Cardiac muscle cell (in vitro differentiated cells and primary cell): ENCODE measurements at places on chromosomes 2 and 18.

DNA sequence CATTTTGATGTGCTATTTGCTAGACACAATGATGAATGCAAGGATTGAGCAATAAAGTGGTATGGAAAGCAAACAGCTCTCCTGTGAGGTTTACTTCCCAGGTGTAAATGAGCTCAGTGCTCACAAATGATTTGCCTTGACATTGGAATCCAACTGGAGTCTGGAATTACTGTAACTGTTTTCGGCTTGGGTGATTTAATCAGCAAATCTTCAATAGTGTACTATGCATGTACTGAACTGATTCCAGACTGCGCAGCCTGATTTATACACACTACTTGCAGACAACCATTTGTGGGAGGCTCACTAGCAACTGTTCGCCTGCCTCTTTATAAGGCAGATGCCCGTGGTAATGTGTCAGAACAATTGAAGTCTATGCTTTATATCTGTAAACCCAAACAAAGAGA is 27.9 kb upstream of the SOX11 start:
- DNase-seq = no peak

- DNase-seq = peak; percentile 32
Observed at GRCh38 chr2:119366161-119366648, 429 bp downstream of the C2orf76 start.

GRCh38 chr2:202721621-202722020 is 86.9 kb downstream of the FAM117B start:
- DNase-seq = no peak

DNA sequence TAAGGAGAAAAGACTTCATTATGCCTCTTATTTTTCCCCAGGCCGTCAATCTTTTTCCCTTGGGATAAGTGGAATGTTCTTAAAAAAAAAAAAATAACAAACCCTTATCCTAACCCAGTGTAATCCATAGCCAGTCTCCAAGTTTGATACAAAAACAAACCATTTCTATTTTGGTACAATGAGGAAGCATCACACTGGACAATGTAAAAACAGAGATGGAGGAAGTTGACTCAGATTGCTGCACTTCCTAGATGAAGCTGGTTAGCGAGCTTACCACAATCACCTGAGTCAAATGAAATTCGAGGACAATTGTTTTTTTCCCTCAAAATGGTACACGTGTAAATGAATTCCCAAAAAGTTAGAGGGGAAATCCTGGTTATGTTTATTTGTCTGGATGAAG is 259.7 kb downstream of the TCF4 start:
- DNase-seq = no peak

DNA sequence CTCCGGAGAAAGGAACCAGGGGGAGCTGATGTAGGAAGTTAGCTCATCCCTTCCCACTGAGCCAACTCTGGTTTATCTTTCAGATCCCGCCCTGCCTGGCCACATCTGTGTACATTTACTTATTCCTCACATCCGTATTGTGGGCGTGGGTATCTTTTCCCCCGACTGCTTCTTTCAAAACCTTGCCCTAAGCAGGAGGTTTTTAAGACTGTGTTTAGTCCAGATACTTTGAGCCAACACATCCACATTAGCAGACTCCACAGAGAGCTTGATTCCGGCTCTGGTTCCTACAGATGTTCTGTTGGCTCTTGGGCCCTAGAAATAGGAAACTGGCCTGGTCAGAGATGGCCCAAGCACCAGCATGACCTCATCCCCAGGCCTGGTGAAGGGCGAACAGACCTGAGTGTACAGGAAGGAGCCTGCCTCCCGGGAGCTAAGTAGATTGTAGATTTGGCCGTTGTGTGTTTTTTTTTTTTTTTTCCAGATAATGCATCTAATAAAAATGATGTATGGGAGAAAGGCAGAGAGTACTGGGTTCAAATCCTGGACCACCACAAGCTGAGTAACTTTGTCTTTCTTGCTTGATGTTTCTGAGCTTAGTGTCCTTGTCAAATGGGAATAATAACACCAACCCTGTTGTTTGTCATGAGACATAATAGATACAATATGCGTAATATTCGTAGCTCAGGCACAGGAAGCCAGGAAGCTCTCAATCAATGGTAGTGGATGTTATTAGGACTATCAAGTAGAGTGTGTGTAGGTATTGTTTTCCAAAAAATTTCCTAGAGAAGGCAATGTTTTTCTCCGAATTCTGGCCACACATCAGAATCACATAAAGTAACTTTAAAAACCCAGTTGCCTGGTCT is 92.3 kb downstream of the PRKCE start:
- peak; percentile 67 for DNase-seq

DNA sequence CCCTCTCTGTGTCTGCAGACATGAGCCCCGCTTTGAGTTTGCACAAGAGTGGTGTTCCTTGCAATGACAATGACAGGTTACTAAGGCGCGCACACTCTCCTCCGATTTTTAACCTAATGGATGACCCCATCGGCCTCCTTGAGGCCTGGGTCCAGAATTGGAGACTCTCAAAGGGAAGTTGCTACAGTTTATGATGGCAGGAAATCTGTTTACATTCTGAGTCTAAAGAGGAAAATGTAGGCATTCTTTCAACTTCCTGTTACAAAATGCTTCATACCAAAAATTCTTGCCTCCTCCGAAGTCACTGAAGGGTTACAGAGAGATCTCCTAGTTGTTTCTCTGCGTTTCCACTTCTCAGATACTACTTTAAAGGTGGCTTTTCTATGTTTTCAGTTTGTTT is 225.3 kb upstream of the AGAP1 start:
- no peak for DNase-seq

DNA sequence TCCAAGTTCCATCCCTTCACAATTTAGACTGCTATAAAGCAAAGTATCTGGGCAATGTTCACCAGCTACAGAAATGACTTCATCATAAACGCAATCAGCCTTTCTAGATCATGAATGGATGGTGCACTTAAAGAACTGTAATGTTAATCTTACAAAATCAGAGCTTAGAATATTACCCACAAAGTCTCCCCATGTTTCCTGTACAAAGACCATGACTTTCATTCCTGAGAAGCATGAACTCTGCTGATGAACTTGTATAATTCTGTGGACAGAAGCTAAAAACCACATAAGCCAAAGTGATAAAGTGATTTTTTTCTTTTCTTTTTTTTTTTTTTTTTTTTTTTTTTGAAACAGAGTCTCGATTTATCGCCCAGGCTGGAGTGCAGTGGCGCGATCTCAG is 53.3 kb downstream of the C1D start:
- no peak for DNase-seq

DNA sequence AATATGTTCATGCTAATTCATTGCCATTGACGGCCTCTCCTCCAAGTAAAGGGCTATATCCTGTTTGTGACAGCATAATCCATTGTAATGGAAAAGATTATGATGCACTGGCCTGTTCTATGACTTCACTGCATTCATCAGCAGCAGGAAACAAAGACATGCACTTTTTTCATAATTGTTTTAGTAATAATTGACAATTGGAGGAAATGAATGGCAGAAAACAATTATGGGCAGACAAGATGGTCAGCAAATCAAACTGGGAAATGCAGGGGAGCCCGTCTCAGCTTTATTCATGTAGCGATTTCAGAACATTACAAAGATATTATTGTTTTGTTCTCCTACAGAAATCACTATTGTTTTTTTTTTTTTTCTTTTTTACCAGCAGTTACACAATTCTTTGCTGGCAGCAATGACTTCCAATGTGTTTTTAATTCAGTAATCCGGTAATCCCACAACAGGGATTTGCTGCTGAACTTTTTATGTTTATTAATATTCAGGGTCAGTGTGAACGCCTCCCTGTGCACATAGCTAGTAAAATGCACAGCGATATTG is 33.8 kb upstream of the RASGRP3 start:
- DNase-seq = peak; percentile 38

DNA sequence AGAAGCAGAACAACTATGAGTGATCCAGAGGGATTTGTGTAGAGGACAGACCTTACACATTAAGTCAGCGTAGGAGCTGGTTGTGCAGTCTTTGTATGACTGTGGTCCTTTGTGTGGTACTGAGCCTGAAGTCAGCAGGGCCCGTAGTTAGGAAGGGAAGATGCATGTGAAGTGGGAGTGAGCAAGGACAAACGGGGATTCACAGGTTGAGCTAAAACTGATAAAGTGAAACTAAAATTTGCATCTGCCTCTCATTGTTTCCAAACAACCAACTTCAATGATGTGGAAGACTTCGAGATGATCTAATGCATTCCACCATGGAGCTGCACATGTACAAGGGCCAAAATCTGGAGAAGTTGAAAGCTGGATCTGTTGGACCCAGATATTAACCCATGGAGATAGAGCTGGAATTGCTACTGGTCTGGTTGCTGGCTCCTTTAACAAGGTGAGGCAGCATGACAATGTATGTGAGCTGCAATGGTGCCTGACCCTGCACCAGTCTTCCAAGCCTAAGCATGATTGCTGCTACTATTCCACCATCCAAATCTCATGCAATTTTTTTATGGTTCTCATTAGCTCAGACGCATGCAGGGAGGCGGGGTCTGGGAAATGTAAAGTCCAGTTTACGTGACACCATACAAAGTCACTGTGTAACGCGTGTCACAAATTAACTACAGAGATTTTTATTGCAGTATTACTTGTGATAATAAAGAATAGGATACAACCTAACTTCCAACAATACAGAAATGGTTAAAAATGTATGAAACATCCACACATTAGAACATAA is 12.1 kb upstream of the CYBRD1 start:
- DNase-seq = no peak

DNA sequence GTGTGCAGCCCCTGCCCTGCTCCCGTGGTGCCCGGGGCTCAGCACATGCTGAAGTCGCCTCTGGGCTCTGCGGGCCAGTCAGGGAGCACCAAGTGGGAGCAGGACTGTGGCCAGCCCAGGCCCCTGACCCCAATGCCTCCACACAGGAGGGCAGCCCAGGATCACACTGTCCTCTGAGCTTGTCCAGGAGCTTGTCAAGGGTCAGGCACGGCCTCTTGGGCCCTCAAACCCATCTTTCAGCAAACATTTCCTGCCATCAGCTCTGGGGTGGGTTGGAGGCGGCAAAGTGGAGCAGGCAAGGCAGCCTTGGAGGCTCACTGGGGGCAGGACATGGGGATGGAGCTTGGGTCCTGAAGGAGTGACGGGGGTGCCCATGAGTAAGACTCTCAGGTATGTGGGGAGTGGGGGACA is 10.3 kb downstream of the SNED1 start:
- no peak for DNase-seq

DNA sequence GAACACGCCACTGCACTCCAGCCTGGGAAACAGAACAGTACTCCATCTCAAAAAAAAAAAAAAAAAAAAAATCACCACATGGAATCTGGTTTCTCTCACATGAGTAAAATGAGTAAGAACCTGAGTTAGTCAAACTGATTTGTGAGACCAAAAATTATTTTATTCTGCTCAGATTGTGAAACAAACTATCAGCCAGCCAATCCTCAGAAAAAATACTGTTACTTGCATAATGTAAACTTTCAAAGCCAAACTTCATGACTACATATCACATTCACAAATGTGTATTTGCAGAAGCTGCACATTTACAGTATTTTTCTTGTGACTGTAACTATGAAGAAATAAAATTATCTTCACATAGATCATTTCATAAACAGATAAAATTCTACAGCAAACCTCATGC is 23.2 kb downstream of the SUMO1 start:
- DNase-seq = peak; percentile 5

DNA sequence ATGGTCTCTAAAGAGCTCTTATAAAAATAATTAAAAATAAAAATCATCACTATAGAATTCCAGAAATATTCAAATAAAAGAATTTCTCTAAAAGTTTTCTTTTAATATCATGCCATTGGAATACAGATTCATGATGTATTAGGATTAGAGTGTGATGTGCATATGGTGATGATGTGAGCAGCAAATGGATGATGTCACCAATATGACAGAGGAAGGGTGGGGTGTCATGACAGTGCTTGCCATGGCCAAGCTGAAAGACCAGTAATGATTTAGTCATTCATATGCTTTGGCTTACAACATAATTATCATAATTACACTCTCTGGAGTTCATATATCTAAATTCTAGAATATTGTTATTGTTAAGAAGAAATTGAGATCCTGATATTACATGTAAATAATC is 27.4 kb upstream of the TTC32 start:
- DNase-seq = no peak

DNA sequence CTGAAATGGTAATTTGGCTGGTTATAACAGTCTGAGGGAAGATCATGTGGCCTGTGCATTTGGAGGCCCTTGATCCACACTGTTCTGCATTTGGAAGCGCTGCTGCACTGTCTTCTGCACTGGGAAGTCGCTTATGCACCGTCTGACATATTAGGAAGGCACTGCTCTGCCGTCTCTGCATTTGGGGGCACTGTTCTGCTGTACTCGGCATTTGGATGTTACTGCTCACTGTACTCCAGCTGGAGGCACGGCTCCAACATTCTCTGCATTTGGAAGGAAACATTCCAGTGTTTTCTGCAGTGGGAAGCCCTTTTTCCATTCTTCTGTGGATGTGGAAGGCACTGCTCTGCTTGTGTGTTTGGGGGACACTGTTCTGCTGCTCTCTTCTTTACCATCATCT is 9.6 kb upstream of the PROM2 start:
- peak; percentile 11 for DNase-seq

DNA sequence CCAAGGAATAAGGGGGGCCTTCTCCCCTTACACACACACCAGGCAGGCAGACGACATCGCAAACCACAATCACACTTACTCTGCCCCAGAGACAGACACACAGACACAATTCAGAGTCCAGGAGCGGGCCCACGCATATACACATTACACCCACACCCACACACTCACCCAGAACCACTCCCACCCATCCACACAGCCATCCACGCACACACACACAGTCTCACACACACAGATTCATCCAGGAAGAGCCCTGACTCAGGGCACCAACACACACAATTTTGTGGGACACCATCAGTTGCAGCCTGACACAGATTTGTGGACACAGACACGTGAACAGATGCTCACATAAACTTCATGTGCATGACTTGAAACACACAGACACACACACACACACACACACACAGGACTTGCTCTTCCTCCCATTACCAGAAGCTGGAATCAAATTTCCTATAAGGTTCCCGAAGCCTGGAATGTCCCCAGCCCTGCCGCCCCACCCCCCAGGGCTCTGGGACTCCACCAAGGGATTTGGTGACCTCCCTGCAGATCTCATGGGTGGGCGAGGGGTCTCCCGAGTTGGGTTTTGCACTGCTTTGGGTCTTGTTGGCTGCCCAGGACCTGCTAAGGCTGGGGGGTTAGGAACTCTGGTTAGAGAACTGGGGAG is 23.5 kb downstream of the TNS1 start:
- no peak for DNase-seq

- DNase-seq = peak; percentile 49
Observed at GRCh38 chr18:50819027-50819727, 639 bp downstream of the MRO start.

DNA sequence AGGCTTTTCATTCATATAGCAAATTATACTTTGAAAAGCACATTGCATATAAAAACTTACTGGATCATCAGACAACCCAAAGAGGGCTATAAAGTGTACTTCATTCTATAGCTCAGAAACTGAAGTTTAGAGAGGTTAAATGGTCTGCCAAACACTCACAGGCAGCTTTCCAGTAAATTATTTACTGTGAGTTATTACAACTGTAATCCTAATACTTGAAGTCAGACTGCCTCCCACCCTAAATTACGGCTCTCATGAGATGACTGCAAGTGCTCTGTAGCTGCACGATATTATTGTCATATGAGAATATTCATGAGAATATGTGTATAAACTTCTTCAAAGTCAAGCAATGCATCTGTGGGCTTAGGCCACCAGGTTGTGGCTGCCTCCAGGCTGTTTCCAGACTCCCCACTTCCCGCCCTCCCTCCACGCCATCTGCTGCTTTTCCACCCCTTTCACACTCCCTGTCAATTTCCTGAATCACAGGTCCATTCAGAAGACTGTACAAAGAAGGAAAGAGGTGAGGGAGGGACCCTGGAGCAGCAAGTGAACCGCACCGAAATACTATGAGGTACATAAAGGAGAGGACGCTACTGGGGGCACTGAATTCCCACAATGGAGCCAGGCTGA is 111.1 kb upstream of the SPOPL start:
- DNase-seq = no peak
